NCI-H1417 treated with DMSO at 0.1 percent for 48 hours (cell line): ENCODE measurements at places on chromosomes 13 and 19.

DNA sequence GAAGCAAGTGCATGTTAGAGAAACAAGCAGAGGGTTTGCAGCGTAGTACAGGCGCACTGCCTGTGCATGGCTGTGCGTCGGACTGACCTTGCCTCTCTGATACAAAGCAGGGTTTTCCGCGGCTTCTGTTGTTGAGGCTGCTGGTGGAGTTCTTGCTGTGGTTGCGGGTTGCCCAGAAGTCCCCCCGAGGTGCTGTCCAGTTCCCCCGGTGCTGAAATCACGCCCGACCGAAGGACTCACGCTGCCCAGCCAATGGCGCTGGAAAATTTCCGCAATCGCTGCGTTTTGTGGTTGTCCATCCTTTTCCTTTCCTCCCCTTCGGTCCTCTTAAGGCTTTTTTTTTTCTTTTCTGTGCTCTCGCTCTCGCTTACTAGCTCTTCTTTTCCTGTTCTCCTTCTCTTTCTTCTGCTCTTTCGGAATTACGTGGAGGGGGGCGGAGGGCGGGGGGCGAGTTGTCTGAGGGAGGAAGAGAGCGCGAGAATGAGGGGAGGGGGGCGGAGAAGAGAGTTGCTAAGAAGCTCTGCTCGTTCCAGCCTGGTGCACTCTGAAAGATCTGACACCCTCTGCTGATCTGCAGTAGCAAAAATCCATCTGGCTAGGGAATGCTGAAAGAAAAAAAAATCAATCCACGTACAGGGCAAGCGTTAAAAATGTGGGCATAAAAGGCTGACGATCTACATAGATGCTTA lies at the start of gene SLITRK1:
TSS of gene SLITRK1 (minus strand) at position 558 of the 689 bp plus-strand sequence. CDS start 967 bp downstream, outside the sequence.
- DNase-seq = peak; percentile 28

DNA sequence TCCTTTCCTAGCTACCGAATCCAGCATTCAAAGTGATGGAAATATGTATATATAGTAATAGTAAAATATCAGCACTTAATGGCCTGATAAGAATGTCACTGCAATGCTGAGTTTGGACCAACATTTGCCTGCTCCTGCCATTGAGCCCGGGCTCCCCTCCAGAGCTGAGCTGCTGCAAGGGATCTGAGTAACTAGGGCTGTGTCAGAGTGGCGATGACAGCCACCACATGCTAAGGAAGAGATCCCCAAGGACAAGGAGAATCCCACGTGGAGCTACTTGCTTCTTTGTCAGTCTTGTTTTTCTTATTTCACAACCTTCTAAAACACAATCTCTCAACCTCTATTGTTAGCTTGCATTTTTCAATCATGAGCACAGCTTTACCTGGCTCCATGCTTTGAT lies 19.5 kb upstream of the ALOX5AP start:
- DNase-seq = no peak

DNA sequence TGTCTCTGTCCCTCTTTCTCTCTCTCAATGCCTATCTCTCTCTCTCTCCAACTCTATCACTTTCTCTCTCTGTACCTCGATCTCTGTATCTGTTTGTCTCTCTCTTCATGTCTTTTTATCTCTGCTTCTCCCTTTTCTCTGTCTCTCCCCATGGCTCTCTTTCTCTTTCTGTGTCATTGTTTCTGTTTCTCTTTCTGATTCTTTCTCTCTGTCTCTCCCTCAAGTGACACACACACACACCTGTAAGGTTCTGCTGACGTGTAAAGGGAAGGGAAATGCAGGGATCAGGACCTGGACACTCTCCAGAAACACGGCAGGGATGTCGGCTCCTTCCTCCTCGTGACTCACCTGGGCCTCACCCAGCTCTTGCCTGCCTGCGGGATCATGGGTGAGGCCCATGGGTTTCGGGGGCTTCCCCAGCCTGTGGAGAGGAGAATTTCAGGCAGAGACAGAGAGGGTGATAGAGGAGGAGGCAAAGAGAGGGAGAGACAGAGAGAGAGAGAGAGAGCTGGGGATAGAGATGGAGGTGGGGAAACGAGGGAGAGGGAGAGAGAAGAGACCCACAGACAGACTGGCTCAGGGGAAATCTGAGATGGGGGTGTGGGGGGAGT lies 5.4 kb upstream of the PLAUR start:
- no peak for DNase-seq

DNA sequence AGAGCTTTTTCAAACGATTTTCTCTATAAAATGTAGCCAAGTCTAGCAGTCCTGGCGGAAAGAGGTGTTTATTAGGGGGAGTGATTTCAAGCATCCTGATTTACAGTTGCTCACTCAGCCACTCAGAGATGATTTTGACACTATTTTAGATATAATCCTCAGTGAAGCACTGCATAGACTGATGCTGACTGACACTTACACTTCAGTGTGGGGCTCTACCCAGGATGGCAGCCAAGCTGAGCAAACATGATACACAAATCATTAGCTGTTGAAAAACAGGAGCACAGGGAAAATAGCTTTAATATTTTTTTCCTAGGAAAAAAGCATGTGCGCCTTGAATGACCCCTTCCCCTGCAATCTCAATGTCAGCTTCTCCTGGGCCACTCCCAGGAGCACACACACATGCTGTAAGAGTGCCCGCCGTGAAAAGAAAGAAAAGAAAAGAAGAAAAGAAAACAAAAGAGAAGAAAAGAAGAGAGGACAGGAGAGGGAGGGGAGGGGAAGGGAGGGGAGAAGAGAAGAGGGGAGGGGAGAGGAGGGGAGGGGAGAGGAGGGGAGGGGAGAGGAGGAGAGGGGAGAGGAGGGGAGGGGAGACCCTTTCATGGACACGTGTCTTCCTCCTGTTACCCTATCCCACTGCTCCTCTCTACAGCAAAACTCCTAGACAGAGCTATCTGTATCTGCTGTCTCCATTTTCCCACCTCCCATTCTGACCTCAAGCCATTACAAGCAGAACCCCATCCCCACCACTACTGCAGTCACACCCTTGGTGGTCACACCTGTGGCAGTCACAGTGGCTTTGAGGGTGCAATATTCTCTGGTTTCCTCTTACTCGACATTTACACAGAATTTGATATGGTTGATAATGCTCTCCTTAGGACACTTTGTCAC lies 36.4 kb downstream of the RCBTB2 start:
- DNase-seq = no peak

DNA sequence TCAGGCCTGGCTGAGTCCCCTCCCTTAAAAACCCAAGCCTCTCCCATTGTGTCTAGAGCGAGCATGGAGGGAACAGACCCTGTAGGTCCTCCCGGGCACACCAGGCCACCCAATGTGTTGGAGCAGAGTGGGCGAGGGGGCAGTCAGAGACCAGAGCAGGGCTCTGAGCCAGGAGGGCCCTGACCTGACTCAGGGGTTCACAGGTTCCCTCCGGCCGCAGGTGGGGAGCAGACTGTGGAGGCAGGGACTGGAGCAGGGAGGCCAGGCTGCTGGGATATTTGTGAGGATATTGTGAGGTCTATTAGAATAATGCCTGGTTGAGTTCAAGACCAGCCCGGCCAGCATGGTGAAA lies 1.6 kb upstream of the TYROBP start:
- DNase-seq = no peak

DNA sequence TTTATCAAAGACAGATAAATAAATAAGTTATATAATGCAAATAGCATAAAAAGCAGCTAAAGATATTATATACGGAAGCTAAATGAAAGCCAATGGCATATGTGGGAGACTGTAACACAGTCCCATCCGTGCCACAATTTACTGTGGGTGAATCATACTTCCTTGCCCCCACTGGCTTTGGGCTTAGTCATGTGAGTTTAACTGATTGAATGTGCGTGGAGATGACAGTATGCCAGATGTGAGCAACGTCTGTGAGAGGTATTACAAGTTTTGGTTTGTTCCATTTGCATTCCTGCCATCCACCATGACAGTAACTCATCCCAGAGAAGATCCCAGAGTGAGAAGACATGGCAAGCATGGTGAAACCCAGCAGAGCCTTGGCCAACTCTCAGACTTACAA lies 340.0 kb downstream of the SUCLA2 start:
- DNase-seq = no peak

GRCh38 chr19:948842-949496 lies 23.1 kb downstream of the ARID3A start:
- no peak for DNase-seq

DNA sequence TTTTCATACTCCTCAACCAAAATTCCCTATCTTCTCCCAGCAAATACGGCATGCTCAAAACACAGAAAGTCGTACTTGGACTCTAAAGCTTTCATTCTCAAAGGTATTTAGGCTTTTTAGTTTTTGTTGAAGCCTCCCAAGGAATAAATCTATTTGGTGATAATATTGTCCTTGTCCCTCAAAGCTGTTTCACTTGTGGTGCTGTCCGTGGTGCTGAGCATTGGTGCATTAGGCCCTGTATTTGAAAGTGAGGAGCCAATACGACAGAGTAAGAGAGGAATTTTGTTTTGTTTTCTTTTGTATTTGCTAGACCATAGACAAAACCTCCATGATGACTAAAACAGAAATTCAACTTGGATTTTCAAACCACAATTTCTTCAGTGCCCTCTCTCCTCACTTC lies 3.2 kb upstream of the LGALS13 start:
- DNase-seq = no peak

GRCh38 chr13:98377635-98378378 lies 199.1 kb downstream of the STK24 start:
- DNase-seq = no peak

- DNase-seq = no peak
These were observed 29.2 kb downstream of the ZNF146 start for GRCh38 chr19:36244066-36244465.

- no peak for DNase-seq
These were observed 122.5 kb upstream of the SPACA7 start for GRCh38 chr13:112253631-112254030.

DNA sequence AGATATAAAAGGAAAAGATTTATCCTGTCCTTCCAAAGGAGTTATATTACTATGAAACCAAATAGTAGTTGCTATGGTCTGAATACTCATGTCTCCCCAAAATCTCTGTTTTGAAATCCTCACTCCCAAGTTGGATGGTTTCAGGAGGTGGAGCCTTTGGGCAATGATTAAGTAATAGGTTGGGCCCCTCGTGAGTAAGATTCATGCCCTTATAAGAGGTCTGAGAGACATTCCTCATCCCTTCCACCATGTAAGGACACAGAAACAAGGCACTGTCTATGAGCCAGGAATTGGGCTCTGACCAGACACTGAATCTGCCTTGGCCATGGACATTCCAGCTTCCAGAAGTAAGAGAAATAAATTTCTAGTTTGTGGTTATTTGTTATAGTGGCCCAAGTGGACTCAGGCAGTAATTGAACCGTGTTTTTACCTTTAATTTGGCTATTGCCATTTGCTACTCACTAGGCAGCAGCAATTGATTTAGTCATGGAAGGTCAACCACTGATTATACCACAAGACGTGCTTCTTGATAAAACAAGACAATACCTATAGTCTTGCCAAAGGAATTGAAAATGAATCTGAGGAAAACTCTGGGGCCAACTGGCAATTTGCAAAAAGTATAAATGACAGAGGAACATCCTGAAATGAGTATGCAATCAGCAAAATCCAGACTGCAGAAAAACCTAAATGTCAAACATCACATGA lies 717.4 kb upstream of the SPRY2 start:
- DNase-seq = no peak

DNA sequence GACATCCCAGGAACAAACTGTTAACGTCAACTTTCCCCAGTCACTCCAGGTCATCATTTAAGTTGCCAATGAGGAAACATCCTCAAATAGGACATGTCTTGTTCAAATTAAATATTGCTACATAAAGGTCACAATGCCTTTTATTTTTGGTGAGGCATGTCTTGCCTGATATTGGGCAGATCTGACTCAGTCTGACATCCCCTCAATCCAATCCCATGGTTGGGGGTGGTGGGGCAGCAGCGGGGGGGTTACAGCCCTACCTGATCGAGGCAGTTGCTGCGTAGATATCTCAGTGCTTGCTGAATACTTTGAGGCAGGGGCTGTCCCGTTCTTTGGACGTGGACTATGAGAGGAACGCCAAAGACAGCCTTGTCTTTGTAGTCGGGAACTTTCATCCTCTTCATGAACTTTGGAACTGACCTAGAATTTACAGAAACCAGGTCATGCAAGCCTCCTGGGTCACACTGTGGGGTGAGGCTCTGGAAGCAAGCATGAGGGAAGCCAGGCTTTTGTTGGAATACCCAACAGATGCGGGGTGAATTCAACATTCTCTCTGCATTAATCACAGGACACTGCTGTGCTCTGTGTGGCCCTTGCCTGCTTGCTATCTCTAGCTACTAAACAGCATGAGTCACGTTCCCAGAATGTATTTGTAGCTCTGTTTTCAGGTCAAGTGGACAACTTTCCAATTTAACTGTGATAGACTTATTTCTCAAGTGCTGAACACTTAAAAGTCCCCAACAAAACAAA lies 109.8 kb downstream of the KL start:
- no peak for DNase-seq

GRCh38 chr13:27269114-27269665 lies 1.4 kb upstream of the RASL11A start:
- DNase-seq = no peak

- DNase-seq = no peak
These were observed 3.8 kb upstream of the ZNF626 start for GRCh38 chr19:20664901-20665781.

DNA sequence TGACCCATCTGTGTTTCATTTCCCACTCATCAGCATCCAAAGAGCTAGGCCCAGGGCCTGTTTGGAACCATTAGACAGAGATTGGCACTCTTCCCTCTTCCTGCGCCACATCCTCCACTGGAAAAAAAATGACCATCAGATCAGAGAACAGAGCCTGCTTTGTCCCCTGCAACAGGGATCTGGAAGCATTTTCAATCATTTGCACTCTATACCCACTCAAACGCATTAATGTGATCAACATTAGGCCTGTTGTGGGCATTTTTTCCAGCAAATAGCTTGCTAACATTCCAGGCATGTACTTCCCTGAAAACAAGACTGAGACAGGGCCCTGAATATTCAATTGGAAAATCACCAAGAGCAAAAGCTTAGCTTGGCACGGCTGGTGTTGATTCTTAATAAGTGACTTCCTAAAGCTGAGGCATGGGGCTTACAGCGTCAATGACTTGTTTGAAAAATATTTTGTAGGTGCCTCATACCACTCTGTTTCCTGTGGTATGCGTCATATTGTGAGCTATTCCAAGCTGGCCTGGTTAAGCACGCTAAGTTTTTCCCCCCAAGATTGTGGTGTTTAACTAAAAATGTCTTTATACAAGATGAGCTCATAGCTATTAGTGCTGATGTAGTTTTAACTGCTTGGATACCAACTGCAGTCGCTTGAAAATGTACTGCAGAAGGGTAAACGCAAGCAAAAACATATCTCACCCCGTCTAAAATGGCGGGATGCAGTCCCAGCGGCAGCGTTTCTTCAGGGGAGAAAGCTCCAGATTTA lies 404.4 kb downstream of the SPRY2 start:
- no peak for DNase-seq
